ENCODE measurements at places on chromosomes 3 and 15.

DNA sequence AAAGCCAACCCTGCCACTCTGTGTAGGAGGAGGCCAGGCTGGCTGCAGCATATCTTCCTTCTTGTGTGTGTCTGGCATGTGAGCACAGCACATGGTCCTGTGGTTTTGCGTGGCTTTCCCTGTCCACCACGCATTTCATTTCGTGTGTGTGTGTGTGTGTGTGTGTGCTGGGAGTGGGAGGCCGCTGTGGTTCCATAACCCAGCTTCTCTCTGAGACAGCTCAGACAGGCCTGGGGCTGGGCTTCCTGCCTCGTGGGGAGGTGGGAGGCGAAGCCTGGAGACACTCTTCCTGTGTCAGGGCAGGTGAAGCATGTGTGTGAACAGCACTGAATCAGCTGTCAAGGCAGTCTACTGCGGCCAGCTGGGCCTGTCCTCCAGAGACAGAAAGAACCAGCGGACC, 16.0 kb upstream of the MRPS22 start:
- DNase-seq = no peak

- no peak for DNase-seq
Measured at GRCh38 chr3:180409883-180410282, 192.1 kb upstream of the TTC14 start.

DNA sequence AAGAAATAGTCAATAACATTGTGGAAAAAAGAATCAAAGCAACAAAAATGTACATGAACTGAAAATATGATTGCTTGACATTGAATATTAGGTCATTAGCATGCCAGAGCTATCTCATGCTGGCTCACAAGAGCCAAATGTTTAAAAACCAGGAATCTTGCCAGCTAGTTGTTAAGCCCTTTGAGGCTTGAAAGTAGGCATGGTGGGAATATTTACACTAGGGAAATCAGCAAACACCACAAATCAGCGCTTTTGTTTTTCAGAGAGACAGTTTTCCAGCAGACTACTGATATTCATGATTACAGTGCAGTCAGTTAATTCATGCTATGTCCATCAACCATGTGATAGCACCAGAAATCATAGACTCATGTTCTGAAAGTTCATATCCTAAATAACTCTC, 144.8 kb downstream of the ARPP21 start:
- no peak for DNase-seq

DNA sequence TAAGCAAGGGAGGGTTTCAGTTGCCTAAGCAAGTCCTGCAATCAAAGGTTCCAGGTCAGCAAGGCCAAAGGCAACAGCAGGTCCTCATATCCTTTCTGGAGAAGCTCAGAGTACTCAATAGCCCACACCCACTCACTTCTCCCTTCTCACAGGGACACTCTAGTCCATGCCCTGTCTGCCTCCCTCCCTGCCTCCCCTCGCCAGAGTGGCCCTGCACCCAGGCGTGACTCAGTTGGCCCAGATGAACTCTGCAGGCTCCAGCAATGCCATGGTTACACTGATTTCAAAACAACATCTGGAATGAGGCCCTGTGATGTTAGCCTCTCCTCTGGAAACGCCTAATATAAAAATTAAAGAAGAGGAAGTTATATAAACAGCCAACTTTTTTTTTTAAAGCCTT, 32.9 kb downstream of the IL16 start:
- DNase-seq = no peak

- no peak for DNase-seq
Measured at GRCh38 chr3:160210341-160210740, 14.9 kb upstream of the C3orf80 start.

- no peak for DNase-seq
Measured at GRCh38 chr15:87874896-87875711, 381.4 kb downstream of the NTRK3 start.

DNA sequence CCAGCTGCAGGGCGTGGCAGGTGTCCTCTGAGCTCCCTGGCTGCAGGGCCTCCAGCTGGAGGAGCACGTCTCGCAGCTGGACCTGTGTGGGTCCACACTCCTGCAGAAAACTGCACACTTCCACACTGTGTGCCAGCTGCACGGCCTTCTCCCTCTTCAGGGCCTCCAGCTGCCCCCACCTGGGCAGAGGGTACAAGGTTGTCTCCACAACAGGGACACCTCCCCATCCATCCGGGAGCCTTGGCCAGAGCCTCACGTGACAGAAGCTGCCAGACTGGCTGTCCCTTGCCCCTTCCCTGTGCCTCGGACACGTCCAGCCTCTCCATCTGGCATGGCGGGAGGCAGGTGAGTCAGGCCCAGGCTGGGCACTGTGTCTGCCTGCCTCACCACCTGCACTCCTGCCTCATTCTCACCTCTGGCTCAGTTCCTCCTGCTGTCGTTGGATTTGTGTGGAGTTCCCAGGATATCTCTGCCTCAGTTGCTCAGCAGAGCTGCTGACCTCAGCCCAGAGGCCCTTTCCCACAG, 14.5 kb downstream of the SPTBN5 start:
- DNase-seq = no peak

DNA sequence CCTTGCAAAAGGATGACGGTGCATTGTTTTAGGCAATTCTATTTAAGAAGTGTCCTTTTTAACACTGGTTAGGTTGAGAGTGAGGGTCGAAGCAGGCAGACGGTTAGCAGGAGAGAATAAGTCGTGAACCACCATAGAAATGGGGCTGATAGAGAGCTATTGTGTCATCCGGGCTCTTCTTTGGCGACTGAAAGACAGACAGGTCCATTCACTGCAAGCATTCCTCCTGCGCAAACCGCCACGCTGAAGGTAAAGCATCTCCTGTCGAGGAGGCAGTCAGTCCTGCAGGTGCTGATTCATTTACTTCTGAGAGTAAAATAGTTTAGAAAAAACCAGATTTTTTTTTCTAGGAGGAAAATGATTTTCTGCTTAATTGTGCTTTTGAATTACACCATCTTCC, 1002.8 kb upstream of the NR2F2 start:
- no peak for DNase-seq

- no peak for DNase-seq
Measured at GRCh38 chr15:44729408-44730127, 6.8 kb upstream of the TRIM69 start.

DNA sequence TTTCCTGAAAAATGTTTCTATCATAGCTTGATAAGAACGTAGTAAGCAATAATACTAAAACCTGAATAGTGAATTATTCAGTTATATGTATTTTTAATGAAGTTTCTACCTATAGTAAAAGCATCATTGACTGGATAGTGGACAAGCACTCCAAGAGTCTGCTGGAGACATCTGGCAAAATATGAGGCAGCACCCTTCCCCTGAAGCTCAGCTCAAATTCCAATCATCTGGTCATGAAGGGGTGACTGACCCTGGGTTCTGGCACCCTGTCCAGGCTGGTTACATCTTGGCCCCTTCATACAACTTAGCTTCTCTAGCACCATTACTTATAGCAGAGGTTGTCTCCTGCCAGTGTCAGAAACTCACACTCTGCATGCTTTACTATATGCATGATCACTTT, 455.4 kb downstream of the RAP2B start:
- DNase-seq = no peak

DNA sequence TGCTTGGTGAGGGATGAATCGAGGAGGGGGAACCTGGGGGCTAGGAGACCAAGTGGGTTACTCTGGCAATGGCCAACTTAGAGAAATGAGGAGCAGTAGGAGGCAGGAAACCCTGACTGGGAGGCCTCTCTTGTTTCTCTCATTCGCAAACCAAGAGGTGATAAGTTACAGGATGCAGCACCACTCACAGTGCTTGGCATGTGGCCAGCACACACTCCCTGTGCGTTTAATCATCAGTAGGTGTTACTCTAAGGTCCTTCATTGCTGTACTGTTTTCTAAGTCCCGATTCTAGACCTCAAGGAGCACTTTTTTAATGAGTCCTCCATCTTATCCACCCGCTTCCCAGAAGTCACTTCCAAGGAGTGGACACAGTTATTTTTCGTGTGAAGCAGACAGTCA, 314.1 kb upstream of the TRIM42 start:
- no peak for DNase-seq

DNA sequence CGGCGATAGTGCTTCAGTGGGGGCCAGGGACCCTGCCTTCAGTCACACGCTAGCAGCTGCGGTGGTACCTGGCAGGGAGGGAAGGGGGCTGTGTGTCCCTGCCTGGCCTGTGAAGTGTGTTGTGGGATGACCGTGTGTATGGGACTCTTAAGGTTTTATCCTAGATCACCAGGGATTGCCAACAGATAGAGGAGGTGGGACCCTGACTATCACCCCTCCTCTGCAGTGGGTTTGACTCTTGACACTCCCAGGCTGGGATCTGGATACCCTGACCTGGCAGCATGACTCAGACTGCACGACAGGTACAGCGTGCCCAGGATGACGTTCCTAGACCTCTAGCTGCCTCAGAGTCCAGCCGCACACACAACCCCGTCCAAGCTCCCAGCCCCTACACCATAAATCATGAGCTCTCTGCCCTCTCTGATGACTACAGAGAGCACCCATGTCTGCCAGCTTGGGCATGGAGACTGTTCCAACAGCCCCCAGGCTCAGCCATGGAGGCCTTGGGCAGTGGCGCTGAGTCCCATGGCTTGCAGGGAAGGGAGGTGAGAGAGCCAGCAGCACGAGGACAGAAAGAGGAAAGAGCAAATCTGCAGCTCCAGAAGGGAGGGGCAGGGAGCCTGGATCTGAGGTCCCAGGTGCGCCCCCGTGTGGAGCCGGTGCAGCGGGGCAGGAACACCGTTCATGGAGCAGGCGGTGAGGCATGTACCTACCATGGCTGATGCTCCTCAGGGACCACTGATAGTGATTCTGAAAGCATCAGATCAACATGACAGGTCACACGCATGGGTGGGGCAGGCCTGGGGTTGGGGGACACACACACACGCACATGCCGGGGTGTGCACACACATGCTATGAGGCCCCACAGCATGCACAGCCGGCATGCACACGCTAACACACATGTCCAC, 71.0 kb downstream of the ADAMTS7 start:
- no peak for DNase-seq

GRCh38 chr3:142104763-142105162, 44.6 kb downstream of the TFDP2 start:
- no peak for DNase-seq
